ENCODE measurements at places on chromosomes 7 and 10. TPM values are rescaled to one million over a fixed set of nuclear protein-coding genes. Genes with fewer than 3 reads are reported as not detected.
A peak's percentile ranks its signal among the peaks of the same experiment; 100 is the strongest.

DNA sequence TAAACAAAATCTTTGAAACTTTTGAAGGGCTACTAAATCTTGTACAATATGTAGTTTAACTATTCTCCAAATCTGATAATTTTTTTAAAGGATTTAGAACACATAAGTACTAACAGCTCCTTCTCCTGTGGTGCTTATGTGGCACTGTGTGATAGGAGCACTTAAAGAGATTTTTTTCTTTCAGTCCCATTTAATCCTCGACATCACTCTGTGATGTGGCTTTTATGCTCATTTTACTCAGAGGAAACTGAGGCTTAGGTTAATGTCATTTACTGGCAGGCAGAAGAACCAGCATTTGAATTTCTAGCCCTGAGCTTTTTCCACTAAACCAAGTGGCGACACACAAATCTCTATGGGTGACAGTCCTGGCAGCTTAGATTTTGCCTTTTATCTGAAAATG lies 92.4 kb downstream of the SAMD9 start:
- no peak overlapping the region for H3K4me3 ChIP-seq
- H3K4me1 ChIP-seq = no peaks in the 10 kb centered on the region
- DNase-seq = no peak
- H3K27ac ChIP-seq = no peak overlapping the region
- no peaks in the 10 kb centered on the region for H3K27me3 ChIP-seq

DNA sequence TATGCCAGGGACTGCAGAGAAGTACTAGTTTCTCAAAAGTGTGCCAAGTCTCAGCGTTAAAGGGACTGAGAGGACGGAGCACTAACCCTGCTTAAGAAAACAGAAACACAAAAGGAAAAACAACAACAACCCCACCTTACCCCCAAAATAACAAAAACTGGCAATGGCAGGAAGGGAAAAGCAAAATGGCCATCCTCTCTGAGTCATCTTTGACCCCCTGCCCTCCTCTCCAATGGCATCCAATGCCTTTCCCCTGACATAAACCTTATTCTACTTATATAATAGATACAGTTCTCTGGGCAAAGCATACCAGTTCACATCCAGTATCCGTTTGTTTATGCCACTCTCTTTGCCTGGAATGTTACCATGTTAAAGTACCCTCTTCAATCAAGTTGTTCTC lies 1.6 kb downstream of the POLR1F start:
- peak overlapping the region; percentile 97 for H3K4me3 ChIP-seq
- DNase-seq = no peak
- peaks cover 19% of the 10 kb centered on the region for H3K27me3 ChIP-seq
- no peaks in the 10 kb centered on the region for H3K4me1 ChIP-seq
- no peak overlapping the region for H3K27ac ChIP-seq

DNA sequence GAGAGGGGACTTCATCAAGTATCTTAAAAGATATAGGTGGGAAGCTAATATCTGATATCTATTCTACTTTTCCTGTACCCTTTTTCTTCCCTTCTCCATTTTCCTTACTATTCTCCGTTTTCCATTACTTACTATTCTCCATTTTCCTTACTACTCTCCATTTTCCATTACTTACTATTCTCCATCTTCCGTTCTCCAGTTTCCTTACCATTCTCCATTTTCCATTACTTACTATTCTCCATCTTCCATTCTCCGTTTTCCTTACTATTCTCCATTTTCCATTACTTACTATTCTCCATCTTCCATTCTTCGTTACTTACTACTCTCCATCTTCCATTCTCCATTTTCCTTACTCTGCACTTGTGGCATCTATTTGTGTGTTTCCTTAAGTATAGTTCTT lies 39.3 kb downstream of the STEAP4 start:
- DNase-seq = no peak
- H3K4me1 ChIP-seq = no peaks in the 10 kb centered on the region
- no peaks in the 10 kb centered on the region for H3K36me3 ChIP-seq
- H3K27me3 ChIP-seq = no peaks in the 10 kb centered on the region
- H3K27ac ChIP-seq = no peak overlapping the region

- no peaks in the 10 kb centered on the region for H3K27me3 ChIP-seq
- no peak overlapping the region for H3K4me3 ChIP-seq
- H3K4me1 ChIP-seq = no peaks in the 10 kb centered on the region
- H3K27ac ChIP-seq = no peak overlapping the region
- no peaks in the 10 kb centered on the region for H3K36me3 ChIP-seq
- no peak for DNase-seq
Observed at GRCh38 chr10:117946525-117947070, 100.1 kb downstream of the RAB11FIP2 start.

GRCh38 chr7:44639671-44640321 lies 33.4 kb downstream of the OGDH start:
- H3K27ac ChIP-seq = peak overlapping the region; percentile 81
- no peaks in the 10 kb centered on the region for H3K27me3 ChIP-seq
- H3K4me3 ChIP-seq = no peak overlapping the region
- peak; percentile 56 for DNase-seq

DNA sequence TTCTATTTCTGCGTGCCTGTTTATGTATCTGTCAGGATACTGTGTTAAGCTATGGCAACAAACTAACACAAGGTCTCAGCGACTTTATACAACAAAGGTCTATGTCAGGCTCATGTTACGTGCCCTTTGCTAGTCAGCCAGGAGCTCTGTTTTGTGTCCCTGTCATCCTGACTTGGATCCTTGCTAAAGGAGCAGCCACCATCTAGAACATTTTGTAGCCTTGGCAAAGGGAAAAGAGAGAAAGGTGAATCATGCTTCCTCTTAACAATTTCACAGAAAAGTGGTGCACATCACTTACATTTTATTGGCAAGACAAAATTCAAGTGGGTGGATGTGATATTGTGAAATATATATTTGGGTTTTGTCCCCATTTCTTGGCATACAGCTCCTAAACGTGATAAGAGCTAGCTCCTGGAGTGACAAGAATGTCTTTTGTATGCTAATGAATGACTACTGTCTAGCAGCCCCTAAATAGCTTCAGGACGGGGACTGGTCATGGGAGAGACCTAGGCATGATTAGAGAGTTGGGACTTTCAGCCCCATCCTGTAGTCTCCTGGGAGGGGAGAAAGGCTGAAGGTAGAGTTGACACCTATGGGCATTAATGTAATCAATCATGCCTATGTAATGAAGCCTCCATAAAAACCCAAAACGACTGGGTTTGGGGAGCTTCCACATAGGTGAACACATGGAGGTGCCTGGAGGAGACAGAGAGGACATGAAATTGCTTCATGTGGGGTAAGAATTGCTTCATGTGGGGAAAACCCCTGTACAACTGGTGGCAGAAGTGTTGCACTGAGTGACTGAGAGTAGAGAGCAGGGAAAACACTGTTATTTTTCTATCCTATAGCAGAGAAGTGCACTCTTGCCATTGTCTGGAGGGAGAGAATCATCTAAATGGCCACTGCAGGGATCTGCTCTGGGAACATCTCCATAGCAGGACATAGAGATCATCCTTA lies 33.0 kb downstream of the MRPL32 start:
- peak overlapping the region; percentile 11 for H3K27ac ChIP-seq
- H3K4me3 ChIP-seq = peak overlapping the region; percentile 70
- H3K4me1 ChIP-seq = peaks cover 13% of the 10 kb centered on the region

HSPA12A gene
- total RNA-seq = 9.7 TPM

TRIM74 gene
- 0.69 TPM for total RNA-seq

CCL24 gene
- not detected for total RNA-seq

Measured in endodermal cell (in vitro differentiated cells).